Lower leg skin (tissue), 4 donors: ENCODE measurements at places on chromosomes 13 and 19. TPM values are rescaled to one million over a fixed set of nuclear protein-coding genes. Genes with fewer than 3 reads are reported as not detected.

TYROBP gene
- 29.9 TPM for total RNA-seq

ANGPTL8 gene
- total RNA-seq: not detected

TPTE2 gene
- total RNA-seq: not detected

OR7D2 gene
- not detected for total RNA-seq

ZNF69 gene
- 4.7 TPM for total RNA-seq

- no peak for DNase-seq
These were observed 16.9 kb downstream of the IZUMO4 start for GRCh38 chr19:2113439-2114211.

- no peak for DNase-seq
These were observed 121.6 kb upstream of the SPATA13 start for GRCh38 chr13:24038841-24039330.

- DNase-seq: no peak
These were observed 26.2 kb downstream of the FOXO1 start for GRCh38 chr13:40640202-40640601.

GRCh38 chr19:16038196-16038695, 38.0 kb upstream of the TPM4 start:
- no peak for DNase-seq

DNA sequence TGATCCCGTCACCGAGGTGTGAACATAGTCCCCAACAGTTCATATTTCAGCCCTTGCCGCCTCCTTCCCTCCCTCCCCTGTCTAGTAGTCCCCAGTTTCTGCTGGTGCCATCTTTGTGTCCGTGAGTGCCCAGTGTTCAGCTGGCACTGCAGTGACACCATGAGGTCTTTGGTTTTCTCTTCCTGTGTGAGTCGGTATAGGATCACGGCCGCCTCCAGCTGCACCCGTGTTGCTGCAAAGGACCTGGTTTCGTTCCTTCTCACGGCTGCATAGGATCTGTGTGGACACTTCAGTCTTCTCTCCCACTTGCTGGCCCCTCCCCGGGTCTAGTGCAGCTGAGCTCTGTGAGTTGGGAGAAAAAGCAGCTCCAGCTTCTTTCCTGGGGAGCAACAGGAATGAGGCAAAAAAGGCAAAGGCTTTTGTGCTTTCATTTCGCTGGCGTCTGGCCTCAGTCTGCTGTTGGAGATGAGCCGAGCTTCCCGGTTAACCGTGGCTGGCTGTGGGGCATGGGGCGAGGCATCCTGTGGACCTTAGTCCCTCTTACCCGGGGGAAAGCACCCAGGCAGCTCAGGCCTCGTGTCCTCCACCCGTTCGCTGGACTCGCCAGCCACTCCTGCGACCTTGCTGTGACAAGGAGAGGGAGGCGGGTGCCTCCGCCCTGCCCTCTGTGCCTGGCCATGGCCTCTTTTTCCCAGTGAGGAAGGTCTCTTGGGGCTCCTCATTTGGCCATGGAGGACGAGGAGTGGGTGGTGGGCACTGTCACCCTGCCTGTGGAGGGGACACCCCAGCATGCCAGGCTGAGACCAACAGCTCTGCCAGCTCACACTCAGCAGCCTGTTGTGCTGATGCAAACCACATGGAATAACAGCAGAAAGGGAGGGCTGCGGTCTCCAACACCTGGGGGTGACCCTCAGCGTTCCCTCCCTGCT, 196.5 kb downstream of the TEX29 start:
- no peak for DNase-seq

DNA sequence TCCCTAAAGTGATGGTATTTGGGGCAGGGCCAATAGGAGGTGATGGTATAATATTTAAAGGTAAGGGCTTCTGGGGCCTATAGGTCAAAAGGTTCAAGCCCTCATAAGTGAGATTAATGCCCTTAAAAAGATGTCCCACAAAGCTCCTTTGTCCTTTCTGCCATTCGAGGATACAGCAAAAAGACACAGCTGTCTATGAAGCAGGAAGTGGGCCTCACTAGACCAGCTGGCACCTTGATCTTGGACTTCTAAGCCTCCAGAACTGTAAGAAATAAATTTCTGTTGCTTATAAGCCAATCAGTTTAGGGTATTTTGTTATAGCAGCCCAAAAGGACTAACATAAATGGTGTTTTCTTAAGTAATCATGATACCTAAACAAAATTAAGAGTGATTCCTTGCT, 27.2 kb upstream of the POU4F1 start:
- DNase-seq: no peak

- no peak for DNase-seq
These were observed at the start of gene EBI3 for GRCh38 chr19:4229179-4229931. TSS of gene EBI3 (plus strand) at chr19:4229523. CDS start at chr19:4229551, 28 bp downstream.

DNA sequence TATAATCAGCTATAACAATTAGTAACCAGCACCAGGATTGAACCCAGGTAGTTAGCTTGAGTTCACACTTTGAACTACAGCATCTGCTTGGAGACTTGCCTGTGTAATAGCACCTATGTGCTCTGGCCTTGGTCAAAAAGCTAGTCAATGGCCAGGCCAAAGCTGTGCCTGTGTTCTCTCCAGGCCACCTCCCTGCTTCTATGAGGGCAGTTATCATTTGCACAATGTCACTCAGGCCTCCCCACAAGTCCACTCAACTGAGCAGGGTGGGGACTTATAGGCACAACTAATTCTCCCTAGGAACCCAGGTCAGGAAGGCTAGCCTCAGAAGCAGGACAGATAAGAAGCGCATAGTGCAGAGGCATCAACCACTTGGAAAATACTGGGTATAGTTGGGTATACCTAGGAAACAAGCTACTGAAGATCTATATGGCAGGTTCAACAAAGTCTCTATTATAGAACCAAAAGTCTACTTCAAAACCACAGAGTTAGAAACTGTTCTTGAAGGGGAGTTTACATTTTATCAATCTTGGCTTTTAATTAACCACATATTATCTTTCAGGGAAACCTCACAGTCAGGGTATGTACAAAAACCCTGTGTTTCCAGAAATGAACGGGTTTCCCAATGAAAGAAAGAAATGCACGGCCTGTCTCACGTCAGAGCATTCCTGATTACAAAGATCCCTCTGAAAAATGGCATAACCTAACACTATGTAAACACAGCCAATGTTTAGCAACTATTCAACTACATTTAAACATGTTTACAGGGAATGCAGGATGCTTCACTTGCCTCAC, 140.9 kb downstream of the ABCC4 start:
- DNase-seq: no peak

DNA sequence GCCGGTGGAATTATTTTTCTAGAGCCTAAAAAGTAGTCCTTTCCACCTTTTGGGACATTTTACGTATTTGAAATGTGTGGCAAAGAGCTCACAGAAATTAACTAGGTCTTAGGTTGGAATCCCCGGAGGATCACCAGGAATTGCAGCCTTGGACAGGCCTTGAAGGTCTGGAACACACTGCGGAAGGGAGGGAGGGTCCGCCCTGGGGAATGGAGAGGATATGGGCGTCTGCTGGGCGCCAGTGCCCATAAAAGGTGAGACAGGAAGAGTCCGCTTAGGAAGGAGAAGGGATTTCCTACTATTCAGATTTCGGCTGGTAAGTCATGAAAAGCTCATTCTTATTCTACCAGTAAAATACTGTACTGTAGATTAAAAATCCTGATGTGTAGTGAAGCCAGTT, 111.9 kb downstream of the COL4A2 start:
- no peak for DNase-seq

DNA sequence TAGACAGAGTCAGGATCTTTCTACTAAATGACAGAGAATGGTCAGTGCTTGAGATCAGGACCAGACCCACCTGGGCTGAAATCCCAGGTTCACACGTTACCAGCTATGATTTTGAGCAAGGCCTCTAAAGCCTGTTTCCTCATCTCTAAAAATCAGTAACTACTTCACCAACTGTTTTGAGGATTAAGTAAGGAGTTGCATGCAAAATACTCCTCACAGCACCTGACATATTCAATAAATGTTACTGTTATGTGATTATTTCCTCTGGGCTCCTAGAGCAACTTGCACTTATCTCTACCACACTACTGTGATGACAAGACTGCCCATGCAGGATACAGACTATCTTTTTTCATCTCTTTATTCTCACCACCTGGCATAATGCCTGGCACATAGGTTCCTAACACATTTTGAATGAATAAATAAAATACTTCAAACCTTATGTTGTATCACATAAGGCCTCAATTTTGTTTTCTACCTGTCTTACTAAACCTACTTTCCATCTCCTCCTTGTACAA, 1.8 kb downstream of the KATNAL1 start:
- no peak for DNase-seq

GRCh38 chr13:80871481-80871880, 530.6 kb upstream of the SPRY2 start:
- DNase-seq: no peak

- DNase-seq: no peak
These were observed 9.5 kb upstream of the MLNR start for GRCh38 chr13:49210669-49211068.

GRCh38 chr19:57314146-57314545, 6.1 kb upstream of the ZNF543 start:
- no peak for DNase-seq
